ENCODE measurements at places on chromosomes 16 and 17.

- DNase-seq, result no peak
Observed at GRCh38 chr16:50909831-50910735, 168.2 kb downstream of the CYLD start.

GRCh38 chr16:65600046-65600445 is 478.2 kb upstream of the CDH11 start:
- no peak for DNase-seq

- DNase-seq, result no peak
Observed at GRCh38 chr16:20673882-20674683, 23.4 kb downstream of the ACSM1 start.

GRCh38 chr17:3574231-3574630 is 16.6 kb upstream of the TRPV3 start:
- no peak for DNase-seq

DNA sequence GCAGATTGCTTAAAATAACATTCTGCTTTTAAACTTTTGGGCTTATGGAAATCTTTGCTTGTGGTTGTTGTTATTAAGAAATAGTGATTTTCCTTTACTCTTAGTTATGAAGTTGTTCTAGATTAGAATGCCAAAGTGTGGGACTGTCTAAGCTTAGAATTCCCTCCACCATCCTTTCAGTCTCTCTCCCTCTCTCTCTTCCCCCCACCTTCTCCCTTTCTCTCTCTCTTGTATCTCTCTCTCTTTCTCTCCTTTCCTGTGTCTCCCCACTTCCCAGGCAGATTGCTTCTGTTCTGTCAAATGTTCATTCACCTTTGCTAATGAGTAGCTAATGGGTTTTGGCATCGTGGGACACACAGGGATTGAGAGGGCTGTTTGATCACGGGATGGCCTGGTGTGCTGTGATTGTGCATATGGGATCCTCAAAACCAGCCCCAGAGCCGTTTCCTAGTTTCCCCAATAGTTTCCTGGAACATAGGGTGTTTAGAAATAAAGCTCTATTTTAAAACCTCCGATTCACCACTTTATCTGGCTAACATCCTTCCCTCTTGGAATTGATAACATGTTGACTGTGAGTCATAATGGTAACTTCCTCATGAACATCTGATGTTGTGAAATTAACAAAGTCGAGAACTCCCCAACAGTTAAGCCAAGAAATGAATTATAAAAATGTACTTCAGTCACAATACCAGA is 502.6 kb downstream of the TMEM114 start:
- DNase-seq, result no peak

DNA sequence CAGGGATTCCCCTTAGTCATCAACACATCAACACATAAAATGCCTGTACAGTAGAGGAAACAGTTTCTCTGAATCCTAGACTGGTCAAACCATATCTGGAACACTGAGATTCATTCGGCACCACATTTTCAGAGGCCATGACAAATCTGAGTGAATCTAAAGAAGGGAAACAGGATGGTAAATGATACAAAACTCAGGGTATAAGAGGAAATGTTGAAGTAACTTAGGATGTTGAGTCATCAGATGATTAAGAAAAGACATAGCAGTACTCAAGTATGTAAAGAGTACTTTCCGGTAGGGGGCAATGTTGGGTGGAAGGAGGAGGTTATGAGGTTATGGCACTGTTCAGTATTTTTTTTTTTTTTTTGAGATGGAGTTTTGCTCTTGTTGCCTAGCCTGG is 358.5 kb upstream of the PMFBP1 start:
- DNase-seq, result no peak

DNA sequence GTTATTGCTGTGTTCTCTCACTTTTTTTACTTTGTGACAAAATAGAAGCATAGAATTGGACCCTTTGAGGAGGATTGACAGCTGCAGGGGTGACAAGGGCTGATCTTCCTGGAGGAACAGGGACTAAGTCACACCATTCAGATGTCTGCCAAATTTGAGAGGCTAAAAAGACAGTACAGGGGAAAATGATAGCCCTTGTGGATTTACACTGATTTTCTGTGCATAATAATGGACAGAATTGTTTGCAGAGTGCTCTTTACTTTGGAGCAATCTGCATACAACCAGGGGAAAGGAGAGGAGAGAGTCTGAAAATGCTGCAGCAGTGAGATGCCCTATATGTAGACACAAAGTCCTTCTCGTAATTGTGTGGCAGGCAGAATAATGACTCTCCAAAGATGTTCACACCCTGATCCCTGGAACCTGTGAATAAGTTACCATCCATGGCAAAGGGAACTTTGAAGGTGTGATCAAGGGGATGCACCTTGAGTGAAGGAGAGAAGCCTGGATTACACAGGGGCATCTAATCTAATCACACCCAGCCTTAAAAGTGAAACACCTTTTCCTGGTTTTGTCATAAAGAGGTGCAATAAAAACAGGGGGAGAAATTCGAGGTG is 221.4 kb upstream of the CPHXL start:
- no peak for DNase-seq

GRCh38 chr16:22862046-22862445 is 48.1 kb downstream of the HS3ST2 start:
- DNase-seq, result no peak

DNA sequence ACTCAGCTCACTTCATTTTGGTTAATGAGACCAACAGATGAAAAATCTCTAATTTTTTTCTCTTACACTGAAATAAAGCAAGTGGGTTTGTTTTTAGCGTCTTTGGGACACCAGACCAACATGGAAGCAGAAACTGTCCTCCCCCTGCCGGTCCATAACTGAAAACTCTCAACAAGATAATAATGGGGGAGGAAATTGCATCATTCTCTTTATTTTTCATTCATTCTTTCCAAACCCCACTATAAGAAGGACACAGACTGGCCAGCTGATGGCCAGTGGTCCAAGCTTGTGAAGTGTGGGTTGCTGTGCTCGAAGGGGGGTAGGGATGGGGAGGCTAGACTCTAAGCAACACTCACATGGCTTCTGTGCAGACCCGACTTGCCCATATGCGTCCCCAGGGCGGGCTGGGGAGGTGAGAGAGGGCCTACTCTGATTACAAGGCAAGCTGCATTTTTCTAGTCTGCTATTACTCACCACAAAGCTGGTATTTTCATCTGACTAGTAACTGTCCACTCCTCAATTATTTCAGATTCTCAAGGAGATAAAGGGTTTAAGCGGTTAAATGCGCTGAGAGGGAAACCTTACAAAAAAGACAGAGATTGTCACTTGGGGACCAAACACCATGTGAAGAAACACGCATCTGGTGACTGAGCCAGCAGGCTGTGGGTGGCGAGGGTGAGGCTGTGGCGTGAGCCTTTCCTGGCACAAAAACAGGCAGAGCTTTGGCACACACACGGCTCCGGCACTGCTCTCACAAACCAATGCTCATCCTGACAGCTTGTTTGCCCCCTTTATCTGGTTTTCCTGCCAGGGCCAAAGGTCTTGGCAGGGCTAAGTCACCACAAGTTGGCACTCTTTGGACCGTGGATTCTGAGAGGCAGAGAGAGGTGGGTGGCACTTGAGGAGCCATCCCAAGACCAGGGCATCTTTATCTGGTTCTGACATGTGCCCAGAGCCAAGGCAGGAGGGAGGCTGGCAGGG is 38.2 kb downstream of the MARF1 start:
- no peak for DNase-seq

- no peak for DNase-seq
Observed at GRCh38 chr17:32586666-32587065, 99.9 kb downstream of the CDK5R1 start.

DNA sequence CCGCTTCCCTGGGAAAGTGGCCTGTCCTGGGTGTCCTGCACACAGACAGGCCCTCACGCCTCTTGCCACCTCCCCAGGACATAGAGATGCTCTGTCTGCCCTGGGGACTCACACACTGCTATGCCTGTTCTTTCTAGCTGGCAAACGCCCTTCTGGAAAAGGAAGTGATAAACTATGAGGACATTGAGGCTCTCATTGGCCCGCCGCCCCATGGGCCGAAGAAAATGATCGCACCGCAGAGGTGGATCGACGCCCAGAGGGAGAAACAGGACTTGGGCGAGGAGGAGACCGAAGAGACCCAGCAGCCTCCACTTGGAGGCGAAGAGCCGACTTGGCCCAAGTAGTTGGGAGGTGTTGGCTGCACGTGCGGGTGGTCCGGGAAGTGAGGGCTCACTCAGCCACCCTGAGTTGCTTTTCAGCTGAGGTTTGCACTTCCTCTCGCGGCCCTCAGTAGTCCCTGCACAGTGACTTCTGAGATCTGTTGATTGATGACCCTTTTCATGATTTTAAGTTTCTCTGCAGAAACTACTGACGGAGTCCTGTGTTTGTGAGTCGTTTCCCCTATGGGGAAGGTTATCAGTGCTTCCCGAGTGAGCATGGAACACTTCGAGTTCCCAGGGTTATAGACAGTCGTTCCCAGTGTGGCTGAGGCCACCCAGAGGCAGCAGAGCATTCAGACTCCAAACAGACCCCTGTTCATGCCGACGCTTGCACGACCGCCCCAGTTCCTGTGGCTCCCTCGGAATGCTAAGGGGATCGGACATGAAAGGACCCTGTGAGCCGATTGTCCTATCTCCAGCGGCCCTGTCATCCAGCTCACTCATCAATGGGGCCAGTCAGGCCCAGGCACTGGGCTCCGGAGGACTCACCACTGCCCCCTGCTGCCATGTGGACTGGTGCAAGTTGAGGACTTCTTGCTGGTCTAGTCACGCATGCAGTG is 3.5 kb upstream of the RPL13 start:
- DNase-seq, result peak; percentile 77

DNA sequence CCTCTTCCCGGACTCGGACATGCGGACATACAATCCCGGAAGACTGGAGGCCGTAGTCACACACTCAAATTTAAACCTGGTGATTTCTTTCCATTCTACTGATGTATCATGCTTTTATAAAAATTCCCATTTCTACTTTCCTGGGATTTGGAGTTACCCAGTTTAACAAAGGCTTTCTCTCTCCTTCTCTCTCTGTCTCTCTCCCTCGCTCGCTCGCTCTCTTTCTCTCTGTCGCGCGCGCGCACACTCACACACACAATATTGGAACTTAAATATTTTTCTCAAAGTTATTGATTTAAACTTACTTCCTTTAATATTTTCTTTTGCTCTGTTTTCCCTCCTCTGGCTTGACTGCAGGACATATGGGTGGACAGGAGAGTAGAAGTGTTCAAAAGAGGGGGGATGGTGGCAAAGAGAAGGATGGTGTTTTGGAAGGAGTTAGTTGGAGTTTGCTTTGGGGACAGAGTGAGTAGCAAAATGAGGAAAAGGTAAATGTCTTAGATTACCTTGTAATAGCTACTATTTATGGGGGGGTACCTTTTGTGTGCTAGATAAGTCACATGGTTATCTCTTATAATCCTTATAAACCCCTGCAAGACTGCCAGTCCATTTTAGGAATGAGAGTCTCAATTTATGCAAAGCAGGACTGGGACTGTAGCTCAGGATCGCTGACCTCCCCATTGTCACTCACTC is 878 bp upstream of the TRIM25 start:
- DNase-seq, result no peak

- no peak for DNase-seq
Observed at GRCh38 chr16:67694611-67695010, 24.5 kb downstream of the GFOD2 start.

- no peak for DNase-seq
Observed at GRCh38 chr16:51820176-51820575, 669.1 kb upstream of the SALL1 start.

DNA sequence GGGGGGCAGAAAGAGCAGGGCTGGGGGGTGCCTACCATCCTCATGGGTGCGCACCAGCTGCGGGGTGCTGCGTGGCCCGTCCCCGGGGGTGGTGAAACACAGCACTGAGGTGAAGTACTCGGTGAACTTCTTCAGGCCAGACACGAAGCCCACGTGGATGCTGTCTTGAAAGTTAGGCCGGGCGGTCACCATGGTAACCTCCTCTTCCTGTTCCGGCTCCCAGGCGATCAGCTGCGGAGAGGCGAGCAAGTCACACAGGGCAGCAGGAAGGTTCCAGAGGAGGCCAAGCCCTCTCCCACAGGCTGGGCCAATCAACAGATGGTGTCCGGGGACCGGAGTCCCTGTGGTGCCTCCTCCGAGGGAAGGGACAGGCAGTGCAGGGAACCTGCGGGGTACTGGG is 90.1 kb upstream of the CDC42EP4 start:
- DNase-seq, result no peak

DNA sequence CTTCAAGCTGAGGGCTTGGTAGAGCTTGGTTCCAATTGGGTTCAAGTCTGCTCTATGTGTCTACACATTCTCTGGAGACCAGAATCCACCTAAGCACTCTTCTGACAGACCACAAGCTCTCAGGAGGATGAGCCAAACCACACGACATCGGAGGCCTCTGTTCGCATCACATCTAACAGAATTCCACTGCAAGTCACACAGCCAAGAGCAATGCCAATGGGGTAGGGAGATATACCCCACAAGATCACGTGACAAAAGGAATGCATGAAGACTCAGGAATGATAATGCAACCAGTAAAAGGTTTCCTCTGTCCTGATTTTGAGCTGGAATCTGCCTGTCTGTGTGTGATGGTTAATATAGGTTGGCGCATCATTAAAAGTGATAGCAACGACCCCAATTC is 46.6 kb upstream of the RPL38 start:
- DNase-seq, result no peak

GRCh38 chr17:68100000-68100641 is 64.6 kb downstream of the KPNA2 start:
- no peak for DNase-seq

GRCh38 chr16:19843371-19843770 is 41.3 kb downstream of the GPRC5B start:
- no peak for DNase-seq

DNA sequence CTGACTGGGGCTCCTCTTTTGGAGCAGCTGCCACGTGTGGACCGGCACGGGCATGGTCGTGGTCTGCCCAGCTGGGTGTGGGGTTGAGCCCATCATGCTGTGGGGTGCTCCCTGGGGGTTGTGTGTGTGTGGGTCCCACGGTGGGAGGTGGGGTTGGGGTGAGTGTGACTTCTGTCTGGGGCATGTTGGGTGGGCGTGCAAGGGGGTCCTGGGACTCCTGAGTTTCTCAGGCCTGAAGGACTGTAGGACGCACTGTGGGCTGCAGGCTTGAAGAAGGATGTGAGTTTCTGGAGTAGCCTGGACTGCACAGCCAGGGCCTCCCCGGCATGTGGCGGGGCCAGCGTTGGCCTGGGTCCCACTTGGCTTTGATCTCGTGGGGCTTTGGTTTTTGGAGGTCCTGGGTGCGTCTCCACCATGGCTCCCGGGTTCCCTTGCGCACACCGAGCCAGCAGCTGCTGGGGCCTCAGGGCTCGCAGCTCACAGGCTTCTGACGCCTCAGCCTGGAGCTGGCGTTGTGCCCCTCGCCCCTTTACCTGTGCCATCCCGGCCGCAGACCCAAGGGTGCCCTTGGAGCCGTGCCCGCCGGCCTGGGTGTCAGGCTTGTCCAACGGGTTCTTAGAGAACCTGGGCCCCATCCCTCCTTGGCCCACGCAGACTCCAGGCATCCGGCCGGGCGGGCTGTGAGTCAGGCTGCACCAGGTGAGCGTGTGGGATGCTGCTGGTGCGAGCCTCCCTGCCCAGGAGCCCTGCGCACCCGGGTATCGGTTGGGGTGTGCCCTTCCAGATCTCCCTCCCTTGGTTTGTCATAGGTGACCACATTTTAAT is 34.4 kb upstream of the ZNF750 start:
- no peak for DNase-seq

- DNase-seq, result no peak
Observed at GRCh38 chr17:50681263-50682200, 26.2 kb downstream of the ANKRD40 start.

- DNase-seq, result no peak
Observed at GRCh38 chr17:34485999-34486398, 93.4 kb upstream of the TMEM132E start.

GRCh38 chr17:55889271-55889670 is 138.4 kb downstream of the PCTP start:
- no peak for DNase-seq

GRCh38 chr17:31580706-31581490 is 189.4 kb downstream of the RAB11FIP4 start:
- no peak for DNase-seq

GRCh38 chr16:61555718-61556441 is 480.4 kb downstream of the CDH8 start:
- DNase-seq, result no peak
